ENCODE measurements at places on chromosomes 12 and 14. TPM values are rescaled to one million over a fixed set of nuclear protein-coding genes. Genes with fewer than 3 reads are reported as not detected.

The ADCY4 gene
- total RNA-seq: 1.6 TPM

The FAIM2 gene
- 0.06 TPM for total RNA-seq

- no peaks in the 10 kb centered on the region for H3K4me1 ChIP-seq
- H3K4me3 ChIP-seq: no peak overlapping the region
- no peaks in the 10 kb centered on the region for H3K36me3 ChIP-seq
- H3K27me3 ChIP-seq: no peaks in the 10 kb centered on the region
These were observed 1036.2 kb upstream of the FLRT2 start for GRCh38 chr14:84493779-84494178.

DNA sequence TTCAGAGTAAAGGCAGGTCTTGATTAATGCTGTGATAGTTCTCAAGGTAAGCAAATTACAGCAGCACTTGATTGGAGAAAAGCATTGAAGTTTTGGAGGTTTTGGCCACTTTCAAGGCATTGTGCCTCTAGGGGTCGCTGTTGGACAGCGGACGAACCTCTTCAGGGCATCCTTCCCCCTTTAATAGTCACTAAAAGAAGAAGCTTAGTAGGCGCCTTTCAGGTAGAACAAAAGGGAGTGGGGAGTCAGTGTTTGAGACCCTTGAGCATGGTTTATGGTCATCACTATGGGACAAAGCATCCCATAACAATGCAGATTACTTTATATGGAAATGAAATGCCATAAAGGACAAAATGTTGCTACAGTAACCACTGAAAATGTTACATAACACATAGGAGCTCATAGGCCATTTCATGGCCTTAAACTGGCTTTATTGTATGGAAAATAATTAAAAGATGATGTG, 199.5 kb upstream of the DCN start:
- H3K27ac ChIP-seq: no peak overlapping the region
- H3K4me3 ChIP-seq: peak overlapping the region; percentile 67
- no peaks in the 10 kb centered on the region for H3K36me3 ChIP-seq
- DNase-seq: peak; percentile 87

- H3K4me3 ChIP-seq: no peak overlapping the region
- no peak overlapping the region for H3K27ac ChIP-seq
- DNase-seq: no peak
- no peaks in the 10 kb centered on the region for H3K36me3 ChIP-seq
- no peaks in the 10 kb centered on the region for H3K4me1 ChIP-seq
These were observed 155.4 kb upstream of the EGLN3 start for GRCh38 chr14:34106310-34106709.

DNA sequence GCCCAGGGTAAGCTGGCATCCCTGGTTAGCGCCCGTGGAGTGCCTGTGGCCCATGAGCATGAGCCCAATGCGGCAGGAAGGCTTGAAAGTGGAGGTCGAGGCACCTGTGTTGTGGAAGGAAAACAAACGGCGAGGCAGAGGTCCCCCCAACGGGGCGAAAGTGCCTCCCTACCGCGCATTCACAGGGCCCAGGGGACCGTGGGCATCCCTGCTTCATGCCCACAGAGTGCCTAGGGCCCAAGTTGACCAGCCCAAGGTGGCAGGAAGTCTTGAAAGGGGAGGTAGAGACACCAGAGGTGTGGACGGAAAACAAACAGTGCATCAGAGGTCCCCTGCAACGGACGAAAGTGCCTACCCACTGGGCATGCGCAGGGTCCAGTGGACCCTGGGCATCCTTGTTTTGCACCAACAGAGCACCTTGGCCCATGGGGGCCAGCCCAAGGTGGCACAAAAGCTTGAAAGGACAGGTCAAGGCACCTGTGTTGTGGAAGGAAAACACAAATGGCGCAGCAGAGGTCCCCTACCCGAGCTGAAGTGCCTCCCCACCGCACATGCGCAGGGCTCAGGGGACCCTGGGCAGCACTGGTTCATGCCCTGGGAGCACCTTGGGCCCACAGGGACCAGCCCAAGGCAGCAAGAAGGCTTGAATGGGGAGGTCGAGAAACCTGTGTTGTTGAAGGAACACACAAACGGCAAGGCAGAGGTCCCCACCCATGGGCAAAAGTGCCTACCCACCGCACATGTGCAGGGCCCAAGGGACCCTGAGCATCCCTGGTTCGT, 377.5 kb downstream of the ALG10 start:
- no peaks in the 10 kb centered on the region for H3K27me3 ChIP-seq
- no peaks in the 10 kb centered on the region for H3K4me1 ChIP-seq
- DNase-seq: peak; percentile 32
- peaks cover 3% of the 10 kb centered on the region for H3K36me3 ChIP-seq
- H3K4me3 ChIP-seq: no peak overlapping the region

Data from activated CD8-positive, alpha-beta memory T cell treated with anti-CD3 and anti-CD28 coated beads, Interleukin-2, amount 10 ng/mL, durations not matched to agents 7 days and 5 days (primary cell).